ENCODE measurements at places on chromosomes 2 and 18.

DNA sequence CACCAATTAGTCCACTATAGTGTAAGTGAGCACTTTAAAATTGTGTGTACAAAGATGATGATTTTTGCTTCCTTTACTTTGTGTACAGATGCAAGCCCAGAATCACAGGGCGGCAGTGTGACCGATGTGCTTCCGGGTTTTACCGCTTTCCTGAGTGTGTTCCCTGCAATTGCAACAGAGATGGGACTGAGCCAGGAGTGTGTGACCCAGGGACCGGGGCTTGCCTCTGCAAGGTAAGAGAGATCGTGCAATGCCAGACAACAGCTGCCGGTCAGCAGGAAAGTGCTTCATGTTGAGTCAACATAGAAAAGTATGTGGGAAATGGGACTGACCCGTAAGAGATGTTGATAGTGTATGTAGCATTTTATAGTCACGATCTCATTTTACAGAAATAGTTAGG, 156.8 kb upstream of the TTC39C start:
- no peak for DNase-seq

GRCh38 chr2:45178854-45179253, 169.6 kb upstream of the SIX2 start:
- no peak for DNase-seq

DNA sequence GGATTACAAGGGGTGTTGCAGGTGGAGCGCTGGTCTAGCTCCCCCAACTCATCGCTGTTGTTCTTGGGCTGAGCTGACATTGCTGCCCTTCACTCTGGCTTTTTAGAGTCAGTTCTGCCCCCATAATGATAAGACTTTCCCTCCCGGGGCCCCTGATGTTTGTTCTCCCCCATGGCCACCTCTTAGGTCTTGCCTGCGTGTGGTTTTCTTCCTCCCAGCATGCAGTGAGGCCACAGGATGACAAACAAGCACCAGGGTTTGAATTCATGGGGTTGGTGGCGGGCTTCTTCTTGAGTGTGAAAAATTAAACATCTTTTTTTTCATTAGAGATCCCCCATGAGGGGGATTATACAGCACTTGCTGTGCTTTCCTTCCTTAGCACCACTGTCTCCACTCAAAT, 74.1 kb downstream of the CTAGE1 start:
- no peak for DNase-seq

DNA sequence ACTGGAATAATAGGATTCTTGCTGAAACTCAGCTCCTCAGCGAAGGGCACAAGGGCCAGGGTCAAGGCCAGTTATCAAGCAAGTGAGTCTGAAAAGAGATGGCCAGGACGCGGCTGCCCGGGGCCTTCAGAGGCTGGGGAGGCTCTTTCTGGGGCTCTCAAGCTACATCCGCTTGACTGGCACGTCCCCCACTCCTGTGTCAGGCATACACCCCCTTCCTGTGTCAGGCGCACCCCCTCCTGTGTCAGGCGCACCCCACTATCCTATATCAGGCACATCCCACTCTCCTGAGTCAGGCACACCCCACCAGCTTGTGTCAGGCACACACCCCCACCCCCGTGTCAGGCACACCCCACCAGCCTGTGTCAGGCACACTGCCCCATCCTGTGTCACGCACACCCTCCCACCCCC, 91.8 kb downstream of the TPO start:
- no peak for DNase-seq

DNA sequence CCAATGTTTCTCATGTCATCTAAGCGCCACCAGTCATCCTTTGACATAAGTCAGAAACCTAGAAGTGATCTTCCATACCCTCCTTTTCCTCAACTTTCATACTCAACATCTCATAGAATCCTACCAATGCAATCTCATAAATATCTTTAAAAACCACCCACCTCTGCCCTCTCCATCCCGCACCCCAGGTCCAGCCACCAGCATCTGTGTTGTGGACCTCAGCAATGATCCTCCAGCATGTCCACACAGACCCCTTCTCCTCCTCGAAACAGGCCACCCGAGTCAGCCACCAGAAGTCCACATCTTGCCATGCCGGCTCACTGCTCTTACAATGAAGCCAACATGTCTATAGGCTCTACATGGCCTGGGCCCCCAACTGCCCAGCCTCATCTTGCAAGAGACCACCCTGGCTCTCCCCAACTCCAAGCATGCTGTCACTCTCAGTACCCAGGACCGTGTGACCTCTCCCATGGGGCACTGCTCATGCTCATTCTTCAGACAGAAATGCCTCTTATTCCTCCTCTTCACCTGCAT, 636.7 kb upstream of the ID2 start:
- no peak for DNase-seq

DNA sequence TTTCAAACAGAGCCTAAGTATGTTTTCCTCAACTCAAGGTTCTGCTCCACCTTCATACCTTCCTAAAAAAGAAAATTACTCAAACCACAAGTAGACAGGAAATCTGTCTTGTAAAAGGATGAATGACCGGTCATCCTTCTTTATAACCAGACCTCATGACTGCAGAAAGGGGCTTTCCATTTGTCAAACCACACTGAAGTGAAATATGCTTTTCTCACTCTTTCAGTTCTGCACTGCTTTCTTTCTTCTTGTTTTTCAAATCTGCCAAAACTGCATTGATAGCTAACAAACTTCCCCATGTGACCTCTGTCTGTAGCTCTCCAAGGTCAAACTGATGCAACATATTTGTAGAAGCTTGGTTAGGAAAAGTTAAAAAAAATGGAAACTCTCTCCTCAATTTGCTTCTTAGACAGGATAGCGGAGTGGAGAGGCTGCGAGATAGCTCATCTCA, 308.9 kb upstream of the CCDC68 start:
- peak; percentile 63 for DNase-seq

- no peak for DNase-seq
Measured at GRCh38 chr2:40213619-40214018, 238.3 kb downstream of the SLC8A1 start.

- no peak for DNase-seq
Measured at GRCh38 chr2:55883357-55883756, 40.2 kb downstream of the EFEMP1 start.

DNA sequence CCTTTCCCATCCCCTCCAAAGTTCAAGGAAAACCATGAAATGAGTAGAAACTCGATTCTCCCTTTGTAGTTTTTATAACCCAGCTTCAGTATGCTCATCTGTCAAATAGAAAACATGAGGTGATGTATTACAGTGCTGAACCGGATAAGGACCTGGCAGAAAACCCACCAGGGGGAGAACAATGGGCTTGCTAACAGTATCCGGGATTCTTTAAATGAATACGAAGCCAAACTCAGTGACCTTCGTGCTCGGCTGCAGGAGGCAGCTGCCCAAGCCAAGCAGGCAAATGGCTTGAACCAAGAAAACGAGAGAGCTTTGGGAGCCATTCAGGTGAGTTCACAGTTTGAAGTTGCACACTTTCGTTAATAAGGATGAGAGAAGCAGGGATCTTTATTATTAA, 113.6 kb upstream of the TTC39C start:
- DNase-seq, result no peak

GRCh38 chr2:19026261-19026660, 332.2 kb downstream of the OSR1 start:
- DNase-seq, result no peak

DNA sequence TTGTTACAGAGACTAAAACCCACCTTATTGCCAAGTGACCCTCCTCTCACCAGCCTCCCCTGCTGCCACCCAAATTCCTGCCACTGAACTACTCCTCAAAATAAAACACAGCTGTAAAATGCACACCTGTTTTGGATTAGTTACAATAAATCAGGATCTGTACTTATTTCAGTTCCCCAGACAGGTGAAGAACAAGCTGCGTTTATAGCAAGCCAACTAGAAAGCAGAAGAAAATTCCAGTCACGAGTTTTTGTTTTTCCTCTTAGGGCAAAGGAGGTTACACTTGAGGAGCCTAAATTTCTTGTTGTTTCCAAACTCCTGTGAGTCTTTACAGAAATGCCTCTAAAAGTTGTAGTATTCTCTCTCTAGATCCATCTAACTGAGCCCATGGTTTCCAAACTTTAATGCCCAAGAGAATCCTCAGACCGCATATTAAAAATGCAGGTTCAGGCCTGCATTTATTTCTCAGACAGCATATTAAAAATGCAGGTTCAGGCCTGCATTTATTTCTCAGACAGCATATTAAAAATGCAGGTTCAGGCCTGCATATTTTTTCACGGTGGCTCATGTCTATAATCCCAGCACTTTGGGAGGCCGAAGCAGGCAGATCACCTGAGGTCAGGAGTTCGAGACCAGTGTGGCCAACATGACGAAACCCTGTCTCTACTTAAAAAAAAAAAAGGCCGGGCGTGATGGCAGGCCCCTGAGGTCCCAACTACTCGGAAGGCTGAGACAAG, 62.2 kb downstream of the ALPK2 start:
- DNase-seq, result no peak

GRCh38 chr2:224134003-224134734, 95.1 kb upstream of the SERPINE2 start:
- DNase-seq, result no peak

DNA sequence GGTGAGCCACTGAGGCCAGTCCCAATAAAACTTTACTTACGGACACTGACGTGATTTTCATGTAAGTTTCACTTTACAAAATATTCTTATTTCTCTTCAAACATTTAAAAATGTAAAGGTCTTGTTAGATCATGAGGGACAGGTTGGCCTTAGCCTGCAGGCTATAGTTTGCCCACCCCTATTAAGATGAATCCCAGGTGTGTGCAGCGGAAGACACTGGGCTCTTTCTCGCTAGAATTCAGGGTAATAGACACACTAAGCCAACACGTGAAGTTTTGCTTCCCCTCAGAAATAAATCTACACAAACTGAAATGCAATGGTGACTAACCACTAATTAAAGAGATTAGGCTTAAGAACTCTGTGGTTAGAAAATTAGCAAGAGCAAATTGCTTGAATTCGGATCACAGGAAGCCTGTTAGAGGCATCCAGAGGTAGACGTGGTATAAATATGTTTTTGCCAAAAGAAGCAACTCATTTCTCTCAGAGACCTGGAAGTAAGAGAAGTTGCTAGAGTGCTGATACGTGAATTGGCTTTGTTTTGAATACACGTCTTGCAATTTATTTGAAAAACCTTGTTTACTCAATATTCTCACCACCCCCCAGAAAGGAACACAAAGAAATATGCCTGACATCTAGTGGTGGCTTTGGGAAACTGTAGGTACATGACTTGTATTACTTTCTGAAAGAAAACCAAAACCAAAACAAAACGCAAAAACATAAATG, 151.6 kb downstream of the DTNB start:
- peak; percentile 82 for DNase-seq

GRCh38 chr2:207952564-207953345, 72.6 kb downstream of the PLEKHM3 start:
- no peak for DNase-seq

GRCh38 chr2:157444641-157445040, 752 bp upstream of the CYTIP start:
- DNase-seq, result no peak

- no peak for DNase-seq
Measured at GRCh38 chr2:70514612-70515055, 39.0 kb downstream of the TGFA start.

DNA sequence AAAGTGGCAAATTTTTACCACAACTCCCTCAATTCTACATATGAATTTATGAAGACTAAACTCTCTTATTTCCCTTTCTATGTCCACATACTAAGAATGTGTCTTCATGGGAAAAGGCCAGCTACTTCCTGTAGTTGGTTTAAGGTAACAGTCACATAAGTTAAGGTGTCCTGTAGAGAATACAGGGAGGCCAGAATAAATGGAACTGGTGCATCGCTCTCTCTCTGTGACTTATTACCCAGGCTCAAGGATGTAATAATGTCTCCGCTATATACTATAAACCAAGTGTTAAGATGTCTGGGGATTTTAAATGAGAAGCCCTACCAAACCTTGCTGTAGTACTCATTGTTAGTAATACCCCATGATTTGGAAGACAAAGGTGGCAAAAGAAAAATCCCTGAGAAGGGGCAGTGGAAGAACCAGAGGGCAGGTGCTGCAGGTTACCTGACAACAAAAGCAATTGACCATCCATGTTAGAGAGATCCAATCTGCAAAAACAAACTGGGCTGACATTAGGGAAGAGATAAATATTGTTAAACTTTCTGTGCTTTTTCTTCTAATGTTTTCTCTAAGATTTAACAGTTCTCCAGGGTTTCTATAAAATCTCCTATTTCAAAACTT, 372.8 kb downstream of the TMX3 start:
- DNase-seq, result no peak

DNA sequence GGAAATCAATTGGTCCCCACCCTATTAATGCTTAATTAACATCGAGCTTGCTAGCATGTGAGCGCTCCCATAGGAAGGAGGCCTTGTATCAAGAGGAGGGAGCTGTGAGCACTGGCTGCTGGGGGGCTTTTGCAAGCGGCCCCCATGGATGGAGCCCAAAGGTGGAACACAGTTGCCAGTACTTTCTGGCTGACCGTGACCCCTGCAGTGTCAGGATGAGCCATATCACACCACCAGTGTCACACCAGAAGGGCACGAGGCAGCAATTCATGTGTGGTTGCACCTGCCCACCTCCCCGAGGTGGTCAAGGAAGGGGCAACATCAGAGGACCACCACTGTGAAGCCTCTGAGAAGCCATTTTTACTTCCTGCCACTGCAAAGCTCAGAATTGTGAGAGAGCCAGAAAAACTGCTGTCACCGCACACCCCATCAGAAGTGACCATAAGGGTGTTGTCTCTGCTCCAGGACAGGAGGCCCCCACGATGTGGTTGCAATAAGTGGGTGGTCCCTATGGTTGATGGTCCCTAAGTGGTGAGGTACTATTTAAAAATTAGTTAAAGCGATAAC, 99.8 kb upstream of the RAB6C start:
- no peak for DNase-seq

- DNase-seq, result no peak
Measured at GRCh38 chr2:127893033-127893432, 7.3 kb upstream of the AMMECR1L start.

- no peak for DNase-seq
Measured at GRCh38 chr2:68104111-68104835, 41.5 kb upstream of the C1D start.

GRCh38 chr2:239545741-239546392, 145.0 kb upstream of the HDAC4 start:
- no peak for DNase-seq

GRCh38 chr2:1051075-1051474, 100.4 kb downstream of the SNTG2 start:
- DNase-seq, result no peak

- no peak for DNase-seq
Measured at GRCh38 chr18:25240420-25240770, 111.6 kb downstream of the ZNF521 start.

Data from inflammatory macrophage treated with lipopolysaccharide for 1 hour (primary cell).